CD14-positive monocyte (primary cell): ENCODE measurements at places on chromosomes 6 and 20.

DNA sequence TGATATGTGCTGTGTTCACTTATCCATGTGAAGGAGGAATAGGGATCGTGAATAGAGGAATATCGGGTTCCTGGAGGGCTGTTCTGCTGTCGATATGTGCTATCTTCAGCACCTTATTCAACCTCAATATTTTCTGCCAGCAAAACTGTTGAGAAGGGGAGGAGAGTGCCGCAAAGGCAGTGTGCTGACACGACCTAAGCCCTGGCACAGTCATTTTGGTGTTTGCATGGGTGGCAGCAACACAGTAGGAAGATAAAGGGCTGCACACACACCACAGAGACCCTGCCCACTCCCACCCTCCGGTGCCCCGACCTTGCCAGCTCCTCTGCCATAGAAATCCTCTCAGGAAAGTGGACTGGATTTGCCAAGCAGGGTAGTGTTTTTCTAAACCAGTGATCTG lies 47.0 kb downstream of the ZDHHC14 start:
- no peak for DNase-seq

DNA sequence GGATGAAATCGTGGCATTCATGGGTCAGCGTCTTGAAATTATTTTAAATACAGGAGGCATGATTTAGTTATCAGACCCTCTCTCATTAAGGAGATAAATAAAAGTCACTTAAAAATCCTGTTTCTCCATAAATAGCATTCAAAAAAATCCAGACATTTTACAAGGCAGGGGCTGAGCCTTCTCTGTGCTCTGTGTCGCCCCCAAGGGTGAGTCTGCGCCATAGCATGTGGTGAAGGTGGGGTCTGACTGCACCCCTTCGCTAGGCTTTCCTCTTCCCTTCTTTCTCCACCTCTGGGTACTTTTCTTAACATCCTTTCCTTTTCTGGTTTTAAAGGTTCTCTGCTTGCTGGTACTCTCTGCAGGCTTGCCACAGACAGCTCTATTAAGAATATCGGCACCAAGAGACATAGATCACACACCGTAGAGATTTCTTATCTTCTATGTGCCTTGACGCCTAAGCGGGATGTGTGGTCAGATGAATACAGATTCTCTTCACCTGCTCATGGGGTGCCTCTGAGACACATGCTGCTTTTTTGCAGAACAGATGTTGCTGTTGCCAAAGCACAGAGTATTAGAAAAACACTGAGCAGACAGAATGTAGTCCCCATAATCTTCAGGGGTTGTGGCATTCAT lies 20.1 kb upstream of the FAM209A start:
- DNase-seq, result no peak

- no peak for DNase-seq
Measured at GRCh38 chr6:34457742-34458735, 7.8 kb upstream of the PACSIN1 start.

DNA sequence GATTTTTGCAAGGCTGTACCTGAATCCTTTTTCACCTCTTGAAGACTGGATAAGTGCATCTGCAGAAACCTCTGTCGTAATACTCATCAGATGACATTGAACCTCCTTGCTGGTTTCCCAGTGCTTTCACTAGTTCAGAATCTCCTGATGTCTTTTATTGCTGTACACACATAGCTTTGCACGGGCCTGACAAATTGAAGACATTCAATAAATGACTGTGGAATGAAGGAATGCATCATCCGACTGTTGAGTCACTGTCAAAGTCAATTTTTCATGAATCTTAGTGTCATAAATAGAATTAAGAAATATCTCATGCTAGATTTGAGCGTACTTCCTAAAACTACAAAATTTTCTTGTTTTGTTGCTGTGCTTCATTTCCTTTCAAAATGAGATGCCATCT lies 598.2 kb upstream of the MAP3K7 start:
- DNase-seq, result no peak

DNA sequence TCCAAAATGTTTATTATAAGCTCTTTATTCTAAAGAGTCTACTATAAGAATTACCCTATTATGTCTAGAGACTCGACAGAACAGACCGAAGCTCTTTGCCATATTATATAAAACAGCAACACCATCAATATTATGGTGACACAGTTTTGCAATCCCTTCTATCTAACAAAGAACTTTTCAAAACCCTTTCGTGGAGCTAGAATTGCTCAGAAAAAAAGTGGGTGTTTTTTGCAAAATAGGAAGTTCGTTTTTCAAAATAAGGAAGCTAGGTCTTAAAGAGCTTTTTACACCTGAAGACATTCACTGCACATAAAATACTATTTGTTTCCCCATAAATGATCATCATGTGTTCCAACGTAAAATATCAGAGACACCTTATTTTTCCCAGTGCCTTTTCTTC lies 240.0 kb downstream of the FOXC1 start:
- DNase-seq, result no peak

DNA sequence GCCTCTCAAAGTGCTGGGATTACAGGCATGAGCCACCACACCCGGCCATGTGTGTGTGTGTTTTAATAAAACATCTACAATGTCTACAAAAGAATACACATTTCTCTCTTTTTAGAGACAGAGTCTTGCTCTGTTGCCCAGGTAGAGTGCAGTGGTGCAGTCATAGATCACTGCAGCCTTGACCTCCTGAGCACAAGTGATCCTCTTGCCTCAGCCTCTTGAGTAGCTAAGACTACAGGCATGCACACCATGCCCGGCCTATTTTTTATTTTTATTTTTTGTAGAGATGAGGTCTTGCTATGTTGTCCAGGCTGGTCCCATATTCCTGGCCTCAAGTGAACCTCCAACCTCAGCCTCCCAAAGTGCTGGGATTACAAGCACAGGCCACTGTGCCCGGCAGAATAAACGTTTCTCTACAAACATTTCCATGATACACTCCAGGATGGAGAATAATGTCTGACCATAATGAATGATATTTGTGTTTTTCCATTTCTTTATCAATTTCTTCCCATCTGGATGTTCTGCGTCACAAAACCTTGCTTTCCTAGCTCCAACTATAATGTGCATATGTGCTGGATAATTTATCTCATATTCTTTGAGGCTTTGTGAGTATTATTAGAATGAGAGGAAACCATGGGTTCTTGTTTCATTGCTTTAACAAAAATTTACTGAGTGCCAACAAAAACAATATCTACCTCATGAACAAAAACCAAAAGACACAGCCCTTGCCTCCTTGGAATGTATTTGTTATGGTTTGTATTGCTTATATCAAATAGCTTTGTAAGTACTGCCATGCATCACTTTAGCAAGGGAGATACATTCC lies 28.6 kb upstream of the CCN2 start:
- no peak for DNase-seq

GRCh38 chr6:110467566-110468140 lies 8.8 kb downstream of the SLC22A16 start:
- DNase-seq, result no peak

- no peak for DNase-seq
Measured at GRCh38 chr6:42393339-42393738, 58.4 kb downstream of the TRERF1 start.

- DNase-seq, result no peak
Measured at GRCh38 chr6:131001945-131002660, 60.9 kb downstream of the EPB41L2 start.

DNA sequence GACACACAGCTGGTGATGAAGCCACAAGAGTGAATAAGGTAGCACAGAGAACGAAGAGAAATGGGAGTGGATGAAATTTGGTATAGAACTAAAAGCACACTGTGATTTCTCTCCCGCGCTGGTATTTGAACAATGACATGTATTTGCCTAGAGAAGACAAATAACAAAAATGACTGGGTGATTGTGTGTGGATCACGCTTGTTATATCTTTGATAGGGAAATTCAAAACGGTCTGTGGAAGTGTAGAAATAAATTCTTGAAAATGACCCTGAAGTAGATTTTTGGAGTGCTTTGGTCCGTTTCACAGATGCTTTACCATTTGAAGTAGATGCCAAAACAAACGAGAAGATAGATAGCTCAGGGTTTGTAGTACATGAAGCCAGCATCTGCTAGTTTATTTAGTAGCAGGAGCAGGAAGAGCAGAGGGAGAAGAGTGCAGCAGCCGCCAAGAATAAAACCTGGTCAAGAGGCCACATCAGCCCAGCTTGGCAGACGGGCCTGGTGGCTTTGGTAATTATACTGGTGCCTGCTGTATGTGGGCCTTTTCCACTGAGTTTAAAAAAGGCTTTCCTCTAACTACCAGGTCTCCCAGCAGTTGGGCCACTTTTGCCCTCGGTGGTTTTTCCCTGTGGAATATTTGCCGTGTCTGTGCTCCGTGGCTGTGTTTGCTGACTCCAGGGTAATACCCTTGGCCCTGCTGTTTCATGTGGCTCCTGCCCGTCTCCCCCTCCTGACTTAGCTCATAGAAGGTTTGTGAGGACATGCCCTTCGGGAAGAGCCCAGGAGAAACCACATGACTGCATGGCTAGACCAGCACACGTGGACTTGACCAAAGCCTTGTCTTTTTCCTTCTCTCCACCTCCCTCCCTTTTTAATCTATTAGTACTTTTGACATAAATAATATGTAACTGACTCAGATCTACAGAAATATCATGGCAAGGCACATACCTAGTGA lies 294.0 kb downstream of the SOX4 start:
- no peak for DNase-seq
